ENCODE measurements at places on chromosomes 3 and 15.

DNA sequence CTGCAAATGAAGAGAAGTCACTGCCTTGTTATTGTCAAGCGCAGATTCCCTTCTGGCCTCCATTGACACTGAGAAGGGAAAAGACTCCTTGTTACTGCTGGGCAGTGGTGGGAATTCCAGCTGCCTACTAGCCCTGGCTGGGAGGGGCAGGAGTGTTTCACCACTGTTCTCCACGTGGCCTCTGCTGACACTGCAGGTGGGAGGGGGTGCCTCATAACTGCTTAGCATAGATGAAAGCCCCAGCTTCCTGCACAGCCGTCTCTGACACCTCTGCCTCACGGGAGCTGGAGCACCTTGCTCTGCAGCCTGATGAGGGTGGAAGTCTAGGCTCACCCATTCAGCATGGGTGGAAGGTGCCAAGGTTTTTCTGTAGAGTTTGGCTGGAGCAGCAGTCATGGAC lies 52.1 kb downstream of the TM2D3 start:
- no peak for DNase-seq

DNA sequence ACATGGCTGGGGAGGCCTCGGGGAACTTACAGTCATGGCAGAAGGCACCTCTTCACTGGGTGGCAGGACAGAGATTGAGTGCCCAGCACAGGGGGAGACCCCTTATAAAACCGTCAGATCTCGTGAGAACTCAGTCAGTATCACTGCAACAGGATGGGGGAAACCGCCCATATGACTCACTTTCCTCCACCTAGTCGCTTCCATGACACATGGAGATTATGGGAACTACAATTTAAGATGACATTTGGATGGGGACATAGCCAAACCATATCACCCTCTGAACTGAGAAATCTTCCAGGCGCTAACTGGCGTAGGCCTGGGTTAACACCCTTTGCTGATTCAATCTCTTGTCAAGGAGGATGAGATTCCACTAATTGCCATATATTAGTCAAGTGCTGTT lies 392.3 kb downstream of the FEZF2 start:
- DNase-seq: no peak

DNA sequence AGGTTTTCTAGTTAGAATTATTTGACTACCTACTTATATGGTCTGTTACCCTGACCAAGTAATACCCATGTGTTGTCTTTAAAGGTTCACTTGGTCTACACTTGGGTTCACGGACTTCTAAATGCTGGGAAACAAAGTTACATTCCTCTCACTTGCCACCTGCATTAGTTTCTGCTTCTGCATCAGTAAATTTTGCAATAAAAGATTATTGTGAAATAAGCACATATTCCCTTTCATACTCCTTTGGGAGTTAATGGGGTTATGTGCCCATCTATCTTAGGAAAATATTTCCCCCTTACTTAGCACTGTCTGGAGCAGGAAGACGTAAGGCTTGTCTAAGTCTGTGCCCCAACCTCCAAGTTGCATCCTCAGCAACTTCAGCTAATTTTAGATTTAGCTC lies 160.7 kb downstream of the FRMD5 start:
- DNase-seq: peak; percentile 49

GRCh38 chr15:91476861-91477260 lies 376.6 kb upstream of the SLCO3A1 start:
- DNase-seq: no peak

DNA sequence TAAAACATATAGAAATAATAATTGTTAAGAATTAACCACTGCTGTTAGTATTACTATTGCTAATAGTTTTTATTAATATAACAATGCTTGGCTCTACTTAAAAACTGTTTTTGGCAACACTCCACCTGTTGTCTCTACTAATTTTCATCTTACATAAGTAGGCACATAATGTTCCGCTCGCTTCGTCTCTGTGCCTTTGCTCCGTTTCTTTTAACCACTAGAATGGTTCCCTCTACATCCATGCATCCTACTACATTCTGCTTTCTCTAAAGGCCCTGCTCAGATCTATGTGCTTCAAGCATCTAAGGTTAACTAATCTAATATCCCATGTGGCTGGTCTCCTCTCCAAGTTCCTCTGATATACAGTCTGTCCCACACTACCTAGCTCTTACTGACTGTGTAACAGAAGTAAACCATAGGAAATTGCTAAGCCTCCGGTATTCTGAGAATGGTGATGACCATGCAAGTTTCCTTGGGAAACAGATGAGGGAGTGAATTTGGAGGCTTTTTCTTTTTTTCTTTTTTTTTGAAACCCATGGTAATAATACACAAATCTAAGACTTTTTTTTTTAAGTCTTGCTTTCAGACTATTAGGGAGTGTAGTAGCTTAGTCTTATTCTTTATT lies 138.3 kb downstream of the P3H2 start:
- peak; percentile 45 for DNase-seq

GRCh38 chr3:147483145-147483544 lies 74.0 kb downstream of the ZIC1 start:
- no peak for DNase-seq

DNA sequence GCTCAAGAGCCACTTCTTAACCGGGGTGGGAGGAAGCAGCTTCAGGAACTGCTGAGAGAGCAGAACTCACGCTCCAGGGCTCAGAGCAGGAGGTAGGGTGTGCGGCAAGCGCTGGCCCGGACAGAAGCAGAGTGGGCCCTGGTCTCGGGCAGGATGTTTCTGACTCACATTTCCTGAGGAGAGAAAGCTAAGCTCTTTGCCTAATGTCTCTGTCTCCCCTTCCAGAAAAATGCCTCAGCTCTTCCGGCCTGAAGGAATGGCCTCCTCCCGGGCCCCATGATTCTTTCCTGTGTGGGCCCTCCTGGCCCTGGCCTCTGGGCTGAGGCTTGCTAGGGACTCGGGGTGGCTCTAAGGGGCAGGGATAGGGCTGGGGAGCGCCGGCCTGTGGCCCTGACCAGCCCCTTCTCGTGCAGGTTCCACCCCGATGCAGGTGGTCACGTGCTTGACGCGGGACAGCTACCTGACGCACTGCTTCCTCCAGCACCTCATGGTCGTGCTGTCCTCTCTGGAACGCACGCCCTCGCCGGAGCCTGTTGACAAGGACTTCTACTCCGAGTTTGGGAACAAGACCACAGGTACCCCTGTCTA lies 4.1 kb upstream of the STAB1 start:
- DNase-seq: no peak

DNA sequence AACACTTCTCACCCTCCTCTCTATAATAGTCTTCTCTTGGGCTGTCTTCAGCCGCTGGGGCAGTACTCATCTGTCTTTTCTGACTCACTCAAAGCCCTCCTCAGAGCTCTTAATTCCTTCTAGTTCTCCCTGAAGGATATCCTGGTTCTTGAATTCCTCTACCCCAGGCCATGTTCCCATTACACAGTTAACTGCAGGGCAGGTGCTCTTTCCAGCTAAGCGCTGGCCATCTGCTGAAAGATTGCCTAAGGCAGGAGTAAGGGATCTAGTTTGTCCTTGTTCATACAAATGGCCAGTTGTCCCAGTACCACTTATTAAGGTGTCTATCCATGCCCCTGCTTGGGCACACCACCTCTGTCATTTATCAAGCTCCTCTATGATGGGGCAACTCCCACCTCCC lies 10.2 kb upstream of the SPG11 start:
- DNase-seq: no peak

DNA sequence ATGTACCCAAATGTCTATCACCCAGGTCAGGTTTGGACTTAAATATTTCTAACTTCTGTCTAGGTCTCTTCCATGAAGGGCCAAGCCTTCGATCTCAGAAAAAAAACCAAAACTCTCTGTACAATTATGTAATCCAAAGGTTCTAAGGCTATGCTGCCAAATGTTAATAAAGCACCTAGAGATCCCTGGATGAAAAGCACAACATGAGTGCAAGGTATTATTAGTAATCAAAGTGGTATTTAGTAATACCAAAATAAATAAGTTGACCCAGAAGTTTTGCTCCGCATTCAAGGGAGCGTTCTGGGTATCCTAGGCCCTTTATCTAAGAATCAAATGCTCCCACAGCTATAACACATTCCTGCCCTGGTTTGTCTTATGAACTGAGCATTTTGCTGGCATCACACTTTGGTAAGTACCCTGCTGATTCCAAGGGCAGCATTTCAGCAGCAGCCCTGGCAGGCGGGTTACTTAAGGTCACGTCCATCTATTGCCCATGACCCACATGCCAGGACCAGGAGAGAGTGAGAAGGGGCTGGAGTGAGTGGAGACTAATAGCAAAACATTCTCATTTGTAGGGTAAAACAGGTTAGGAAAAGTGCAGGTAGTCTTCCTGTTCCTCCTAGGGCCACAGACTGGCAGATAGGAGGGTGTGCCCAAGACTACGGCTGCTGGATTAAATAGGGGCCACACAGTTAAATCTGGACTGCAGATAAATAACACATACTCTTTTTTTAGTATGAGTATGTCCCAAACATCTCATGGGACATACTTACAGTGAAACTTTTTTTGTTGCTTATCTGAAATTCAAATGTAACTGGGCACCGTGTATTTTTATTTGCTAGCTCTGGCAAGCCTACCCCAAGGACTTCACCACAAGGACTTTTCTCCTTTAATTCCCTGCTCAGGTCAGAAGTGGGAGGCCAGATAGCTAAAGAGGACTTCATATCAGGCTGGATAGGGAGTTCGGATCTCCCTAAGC lies 76.0 kb upstream of the SNRK start:
- DNase-seq: no peak

DNA sequence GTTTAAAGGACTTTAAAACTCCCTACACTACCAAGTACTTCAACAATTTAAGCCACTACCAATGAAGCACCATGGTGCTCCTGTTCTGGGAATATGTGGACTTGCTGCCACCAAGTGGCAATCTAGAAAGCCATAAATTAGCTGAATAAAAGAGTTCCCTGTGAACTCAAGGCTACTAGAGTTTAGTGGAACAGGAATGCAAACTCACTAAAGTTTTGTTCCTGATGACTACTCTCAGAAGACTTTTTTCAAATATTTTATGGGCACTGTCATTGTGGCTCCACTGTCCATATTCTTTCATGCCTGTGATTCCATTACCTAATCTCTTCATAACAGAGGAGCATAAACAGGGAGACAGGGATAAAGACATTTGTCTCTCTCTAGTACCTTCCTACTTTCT lies 63.9 kb downstream of the TMCC1 start:
- peak; percentile 94 for DNase-seq

DNA sequence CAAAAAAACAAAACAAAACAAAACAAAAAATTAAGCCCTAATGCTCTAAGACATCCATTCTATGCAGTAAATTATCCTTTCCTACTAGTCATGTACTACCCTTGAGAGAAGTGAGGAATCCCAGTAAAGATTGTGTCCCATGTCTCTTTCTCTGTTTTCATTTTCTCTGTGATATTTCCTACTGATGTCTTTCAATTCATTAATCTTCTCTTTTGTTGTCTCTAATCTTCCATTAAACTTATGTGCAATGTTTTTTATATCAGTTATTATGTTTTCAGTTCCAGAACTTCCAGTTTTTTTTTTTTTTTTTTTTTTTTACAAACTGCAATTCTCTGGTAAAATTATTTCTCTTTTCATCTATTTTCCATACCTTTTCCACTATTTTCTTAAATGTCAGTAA lies 44.1 kb upstream of the SLC12A8 start:
- DNase-seq: no peak

DNA sequence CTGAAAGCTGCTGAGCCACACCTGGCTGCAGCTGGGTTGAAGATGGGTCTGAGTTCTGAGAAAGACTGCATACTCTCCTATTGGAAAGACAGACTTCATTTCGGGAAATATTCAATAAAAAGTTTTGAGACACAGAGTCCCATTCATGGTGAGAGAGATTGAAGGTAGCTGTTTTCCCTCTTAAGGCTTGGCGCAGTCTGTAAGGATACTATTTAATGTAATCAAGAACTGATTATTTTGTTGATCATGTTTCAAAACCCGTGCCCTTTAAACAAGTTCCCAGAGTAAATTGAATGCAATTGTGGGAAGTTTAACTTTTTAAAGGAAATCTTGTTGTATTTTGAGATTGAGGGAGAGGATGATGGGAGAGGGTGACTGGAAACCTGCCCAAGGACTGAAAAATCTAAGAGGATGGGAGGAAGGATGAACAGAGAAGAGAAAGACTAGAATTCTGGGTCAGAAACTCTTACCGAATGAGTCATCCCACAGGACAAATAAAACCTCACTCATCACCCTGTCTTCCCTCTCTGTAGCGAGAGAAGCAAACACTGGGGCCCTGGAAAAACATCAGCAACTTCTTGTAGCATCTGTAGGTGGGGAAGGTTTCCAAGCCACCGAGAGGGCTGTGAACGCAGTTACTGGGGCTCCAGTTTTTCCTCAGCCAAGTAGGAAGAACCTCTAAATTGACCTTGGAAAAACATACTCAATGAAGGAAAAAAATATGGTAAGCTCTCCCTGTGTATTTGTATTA lies 193.2 kb upstream of the TPRG1 start:
- DNase-seq: peak; percentile 43

DNA sequence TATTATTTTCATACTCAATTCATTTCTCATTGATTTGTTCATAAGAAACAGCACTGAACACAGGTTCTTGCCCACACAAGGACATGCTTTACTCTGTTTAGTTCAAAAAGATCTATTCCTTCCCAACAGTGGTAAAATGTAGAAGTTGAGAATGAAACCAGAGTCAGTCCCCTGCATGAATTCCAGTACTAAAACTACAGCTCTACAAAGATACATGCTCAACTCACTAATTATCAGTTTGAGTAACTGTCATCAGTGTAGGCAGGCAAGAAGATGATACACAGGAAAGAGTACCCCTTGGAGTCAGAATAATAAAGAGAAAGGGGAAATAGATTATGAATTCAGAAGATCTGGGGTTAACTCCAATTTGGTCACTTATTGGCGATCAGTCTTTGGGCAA lies 43.2 kb downstream of the NR2E3 start:
- DNase-seq: no peak

DNA sequence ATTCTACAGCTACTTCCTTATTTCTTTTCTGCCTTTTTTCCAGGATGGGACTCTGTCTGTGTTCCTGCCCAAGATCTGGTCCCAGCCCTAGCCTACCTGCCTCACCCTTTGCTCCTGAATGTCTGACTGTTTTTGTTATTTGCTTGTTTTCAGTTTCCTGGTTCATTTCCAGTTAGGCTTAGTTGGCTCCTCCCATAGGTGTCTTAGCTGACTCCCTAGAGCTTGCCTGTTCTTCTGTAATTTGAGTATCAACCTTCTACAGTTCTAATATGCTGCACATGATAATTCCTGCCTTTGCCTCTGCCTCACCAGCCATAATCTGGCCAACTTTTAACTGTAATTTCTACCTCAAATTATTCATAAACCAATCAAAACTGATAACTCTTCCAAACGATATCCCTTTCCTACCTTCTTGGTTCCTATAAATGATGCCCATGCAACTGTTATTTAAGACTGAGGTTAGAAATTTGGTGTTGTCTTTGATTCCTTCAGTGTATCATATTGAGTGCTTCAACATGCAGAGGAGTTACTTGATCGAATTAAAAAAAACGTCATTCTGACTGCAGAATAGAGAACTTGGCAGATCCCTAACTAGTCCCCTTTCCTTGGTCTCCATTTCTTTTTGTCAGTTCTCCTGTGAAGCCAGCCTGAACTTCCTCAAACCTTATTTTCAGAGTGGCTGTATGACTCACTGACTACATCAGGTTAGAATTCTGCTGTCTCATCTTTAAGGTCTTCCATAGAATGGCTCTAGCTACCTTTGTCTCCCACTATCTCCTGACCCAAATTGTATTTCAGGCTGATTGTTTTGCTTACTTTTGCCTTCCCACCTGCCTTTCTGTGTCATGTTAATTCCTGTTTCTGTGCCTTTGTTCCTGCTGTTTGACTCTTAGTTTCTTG lies 8.4 kb downstream of the GOLM2 start:
- DNase-seq: peak; percentile 49

GRCh38 chr3:10344147-10344943 lies 23.4 kb upstream of the SEC13 start:
- peak; percentile 60 for DNase-seq

Measured in fibroblast of the aortic adventitia (primary cell).